ENCODE measurements at places on chromosomes 6 and 20.

- DNase-seq: peak; percentile 48
These were observed 26.3 kb upstream of the TFB1M start for GRCh38 chr6:155340464-155341129.

- DNase-seq: no peak
These were observed 37.6 kb downstream of the GPLD1 start for GRCh38 chr6:24451581-24452388.

GRCh38 chr6:6626187-6626586, 37.7 kb downstream of the LY86 start:
- no peak for DNase-seq

DNA sequence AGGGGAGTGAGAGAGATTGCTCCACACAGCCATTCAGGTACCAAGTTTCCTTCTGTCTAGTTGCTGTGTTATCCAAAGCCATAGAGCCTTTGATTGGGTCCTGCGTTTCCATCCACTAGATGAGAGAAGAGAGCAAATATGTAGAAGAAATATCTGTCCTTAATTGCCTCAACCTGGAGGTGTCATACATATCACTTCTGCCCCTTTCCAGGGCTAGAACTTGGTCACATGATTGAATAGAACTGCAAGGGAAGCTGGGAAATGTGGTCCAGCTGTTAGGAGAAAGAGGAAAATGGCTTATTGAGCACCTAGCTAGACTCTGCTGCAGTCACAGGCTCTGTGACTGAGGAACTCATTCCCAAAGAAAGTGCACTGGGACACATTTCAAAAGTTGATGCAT, 115.6 kb upstream of the JAG1 start:
- DNase-seq: no peak

GRCh38 chr6:105805501-105806023, 280.6 kb upstream of the PRDM1 start:
- DNase-seq: no peak

- DNase-seq: peak; percentile 31
These were observed 8.7 kb downstream of the CDS2 start for GRCh38 chr20:5135363-5136012.

DNA sequence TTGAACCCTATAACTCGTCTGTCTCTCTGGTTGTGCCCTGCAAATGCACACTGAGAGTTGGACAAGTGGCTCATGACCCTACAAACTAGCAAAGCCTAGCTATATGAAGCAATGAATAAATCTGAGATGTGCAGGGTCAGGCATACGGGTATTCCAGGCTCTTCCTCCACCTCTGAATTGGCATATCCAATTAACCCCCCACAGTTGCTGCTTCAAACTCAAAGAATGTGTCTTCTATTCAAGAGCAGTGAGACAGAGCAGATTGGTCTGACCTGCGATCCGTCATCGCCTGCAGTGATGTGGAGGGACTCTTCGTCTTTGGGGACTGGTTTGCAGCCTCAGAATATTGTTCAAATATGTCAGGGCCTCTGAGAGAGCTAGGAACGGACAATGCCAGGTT, 59.8 kb downstream of the LAMP5 start:
- DNase-seq: no peak

DNA sequence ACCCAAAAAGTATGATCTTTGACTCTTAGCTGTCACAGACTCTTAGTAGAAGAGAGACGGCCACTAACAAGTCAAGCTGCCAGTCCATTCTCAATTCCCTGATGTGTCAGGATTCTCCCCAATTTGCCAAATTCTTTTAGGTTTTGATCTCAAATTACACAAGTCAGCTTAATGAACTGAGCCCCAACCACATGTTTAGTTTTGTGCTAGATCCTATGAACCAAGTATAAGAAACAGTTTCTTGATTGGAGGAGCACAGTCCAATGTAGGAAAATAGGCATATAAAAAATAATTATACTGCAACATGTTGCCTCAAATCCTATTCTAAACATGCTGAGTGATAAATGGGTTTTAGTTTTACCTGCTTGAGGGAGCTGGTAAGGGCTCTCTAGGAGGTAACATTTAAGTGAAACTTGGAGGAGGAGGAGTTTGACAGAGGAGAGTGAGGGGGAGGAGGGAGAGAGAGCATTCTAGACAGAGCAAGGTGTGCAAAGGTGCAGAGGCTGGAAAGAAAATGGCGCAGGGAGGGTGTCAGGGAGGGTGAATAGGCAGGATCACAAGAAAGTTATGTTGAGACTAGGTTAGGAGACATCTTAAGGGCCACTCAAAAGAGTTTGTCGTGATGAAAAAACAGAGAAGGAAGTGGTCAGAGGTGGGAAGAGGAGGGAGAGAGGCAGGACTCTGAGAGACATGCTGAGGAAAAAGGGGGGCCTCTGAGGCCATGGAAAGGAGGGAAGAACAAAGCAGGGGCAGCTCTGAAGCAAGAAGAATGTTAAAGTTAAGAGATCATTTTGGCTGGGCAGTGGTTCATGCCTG, 22.8 kb upstream of the FAM83C start:
- peak; percentile 65 for DNase-seq

DNA sequence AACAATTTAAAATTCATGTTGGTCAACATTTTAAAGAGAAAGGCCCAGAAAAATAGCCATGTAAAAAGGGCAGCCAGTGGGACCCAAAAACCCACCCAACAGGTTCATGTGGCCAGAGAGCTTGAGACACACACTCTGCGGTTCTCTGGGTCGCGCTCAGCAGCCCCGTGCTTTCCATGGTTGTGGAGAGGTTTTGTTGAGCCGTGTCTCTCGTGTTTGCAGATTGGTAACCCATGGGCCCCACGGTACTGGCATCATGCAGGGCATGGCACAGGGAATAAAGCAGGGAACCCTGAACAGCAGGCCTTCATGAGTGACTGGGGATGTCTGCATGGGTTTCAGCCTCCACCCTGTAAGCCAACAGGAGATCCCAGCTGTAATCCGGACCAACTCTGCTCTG, 127.7 kb upstream of the CST7 start:
- no peak for DNase-seq

DNA sequence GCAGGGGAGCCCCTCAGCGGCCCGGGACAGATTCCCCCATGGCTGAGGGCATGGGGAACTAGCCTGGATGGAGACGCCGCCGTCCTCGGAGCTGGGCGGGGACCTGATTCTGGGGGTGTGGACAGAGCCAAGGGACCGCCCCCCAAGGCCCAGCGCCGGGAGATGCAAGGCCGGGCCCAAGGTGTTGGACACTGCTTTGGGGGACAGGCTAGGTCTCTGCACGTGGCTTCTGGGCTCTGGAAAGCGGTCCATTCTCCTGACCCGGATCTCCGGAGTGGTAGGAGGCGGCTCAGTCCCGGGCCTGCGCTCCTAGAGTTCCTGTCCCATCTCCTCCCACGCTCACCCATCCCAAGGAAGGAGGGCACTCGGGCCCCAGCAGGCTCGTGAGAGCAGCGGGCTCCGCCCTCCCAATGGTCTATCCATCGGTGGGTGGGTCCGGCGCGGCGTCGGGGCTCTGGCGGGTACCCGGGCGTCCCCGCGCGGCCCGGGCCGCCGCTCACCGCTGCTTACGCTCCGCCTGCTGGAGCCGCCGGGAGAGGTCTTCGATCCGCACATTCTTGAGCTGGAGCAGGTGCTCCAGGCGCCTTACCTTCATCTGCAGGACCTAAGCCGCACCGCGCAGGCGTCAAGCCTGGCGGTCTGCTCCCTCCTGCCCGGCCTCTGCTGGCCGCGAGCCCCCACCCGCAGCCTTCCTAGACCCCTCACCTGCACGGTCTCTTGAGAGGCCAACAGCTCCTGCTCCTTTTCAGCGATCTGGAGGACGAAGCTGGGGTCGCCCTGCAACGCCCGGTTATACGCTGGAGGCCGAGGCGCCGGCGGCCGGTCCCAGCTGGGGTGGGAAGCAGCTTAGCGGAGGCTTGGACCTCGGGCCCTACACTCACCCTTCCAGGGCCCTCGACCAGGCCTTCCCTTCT, 3.3 kb downstream of the SPEF1 start:
- peak; percentile 41 for DNase-seq

DNA sequence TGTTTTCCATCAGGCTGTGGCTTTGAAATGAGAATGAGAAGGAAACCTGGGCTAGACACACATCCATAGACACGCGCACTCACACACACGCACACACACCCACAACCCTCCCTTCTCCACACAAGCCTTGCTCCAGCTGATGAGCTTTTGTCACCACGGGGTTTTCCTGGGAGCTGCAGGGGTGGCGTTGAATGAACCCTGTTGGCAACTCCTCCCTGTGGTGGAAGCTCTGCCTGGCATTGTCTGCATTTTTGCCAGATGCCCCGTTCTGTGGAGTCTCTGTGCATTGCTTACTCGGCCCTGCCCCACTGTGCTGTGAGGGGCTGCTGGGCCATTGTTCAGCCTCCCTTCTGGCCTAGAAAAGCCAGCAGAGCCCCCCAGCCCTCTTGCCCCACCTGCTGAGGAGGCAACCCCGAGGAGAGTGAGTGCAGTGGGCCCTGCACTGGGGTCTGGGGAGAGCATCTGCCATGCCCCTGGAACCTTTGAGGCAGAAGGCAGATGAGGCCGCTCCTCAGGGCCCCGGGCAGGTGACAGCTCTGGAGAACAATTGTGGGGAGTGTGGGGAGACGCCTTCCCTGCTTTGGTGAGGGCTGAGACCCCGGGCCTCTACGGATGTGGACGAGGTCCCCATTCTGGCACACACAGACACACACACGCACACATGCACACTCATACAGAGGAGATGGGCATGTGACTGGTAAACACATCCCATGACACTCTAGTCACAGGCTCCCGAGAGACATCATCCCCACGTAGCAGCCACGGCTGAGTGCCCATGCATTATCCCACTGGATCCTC, 9.9 kb downstream of the ADIG start:
- DNase-seq: no peak

- no peak for DNase-seq
These were observed 41.7 kb upstream of the EMILIN3 start for GRCh38 chr20:41408156-41408794.

- DNase-seq: peak; percentile 65
These were observed 198.6 kb upstream of the SIM1 start for GRCh38 chr6:100663219-100663863.

DNA sequence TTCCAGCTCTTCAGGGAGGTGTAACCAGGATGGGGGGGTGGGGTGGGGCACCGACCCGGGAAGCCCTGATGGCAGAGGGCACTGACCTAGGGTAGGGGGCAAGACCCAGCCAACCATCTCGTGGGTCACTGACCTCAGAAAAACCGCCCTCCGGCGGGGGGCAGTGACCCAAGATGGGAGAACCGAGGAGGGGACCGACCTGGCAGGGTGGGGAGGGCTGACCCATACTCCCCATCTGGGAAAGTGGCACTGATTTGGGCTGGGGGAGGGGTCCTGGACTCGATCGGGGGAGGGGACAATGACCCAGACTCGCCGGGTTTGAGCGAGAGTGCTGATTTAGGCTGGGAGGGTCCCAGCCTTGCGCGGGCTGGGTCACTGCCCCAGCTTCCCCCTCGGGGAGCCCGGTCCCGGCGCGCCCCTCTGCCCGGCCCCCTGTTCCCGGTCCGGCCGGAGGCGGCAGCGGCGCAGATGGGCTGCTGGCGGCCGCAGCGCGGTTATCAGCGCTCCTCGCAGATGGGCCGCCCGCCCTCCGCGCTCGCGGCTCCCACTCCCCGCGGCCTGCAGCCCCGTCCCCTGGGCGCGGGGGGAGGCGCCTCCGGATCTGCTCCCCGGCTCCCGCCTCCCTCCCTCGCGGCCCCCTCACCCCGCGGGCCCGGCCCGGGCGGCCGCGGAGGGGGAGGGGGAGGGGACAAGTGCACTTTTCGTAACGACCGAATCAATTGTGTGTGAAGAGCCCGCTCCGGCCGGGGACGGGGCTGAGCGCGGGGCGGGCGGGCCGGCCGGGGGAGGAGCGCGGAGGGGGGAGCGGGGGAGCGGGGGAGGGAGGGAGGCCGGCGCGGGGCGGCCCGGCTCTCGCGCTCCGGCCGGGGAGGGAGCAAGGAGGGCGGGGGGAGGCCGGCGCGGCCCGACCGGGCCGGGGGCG, 2.2 kb downstream of the NOL4L start:
- DNase-seq: no peak

DNA sequence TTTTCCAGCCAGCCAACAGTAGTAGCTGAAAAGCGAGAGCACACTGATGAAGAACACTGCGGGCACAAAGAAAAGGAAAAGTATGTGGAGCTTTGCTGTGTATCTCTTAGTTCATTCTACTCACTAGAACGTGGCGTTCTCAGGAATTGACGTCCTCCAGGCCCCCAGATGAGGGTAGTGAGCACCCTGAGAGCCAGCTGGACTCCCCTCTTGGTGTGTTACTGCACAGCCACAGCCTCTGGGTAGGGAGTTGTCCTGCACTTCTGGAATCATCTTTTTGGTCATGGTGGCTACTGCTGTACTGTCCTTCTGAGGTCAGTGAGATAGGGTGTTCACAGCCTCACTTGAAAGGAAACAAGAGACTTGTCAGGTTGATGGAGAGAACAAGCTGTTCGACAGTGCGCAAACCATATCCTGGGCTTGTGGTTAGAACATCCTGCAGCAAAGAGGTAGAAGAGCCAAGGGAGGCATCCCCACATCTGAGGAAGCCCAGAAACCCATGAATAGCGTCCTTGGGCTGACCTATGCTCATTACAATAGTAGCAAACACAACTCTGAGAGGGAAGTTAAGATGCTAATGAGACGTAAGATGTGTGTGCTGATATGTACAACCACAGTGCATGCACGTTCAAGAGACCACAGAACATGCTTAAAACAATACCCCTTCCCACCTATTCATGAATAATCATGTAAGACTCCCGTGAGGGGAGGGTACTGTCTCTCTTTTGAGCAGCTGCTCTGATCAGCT, 14.6 kb upstream of the HLA-F start:
- DNase-seq: no peak

DNA sequence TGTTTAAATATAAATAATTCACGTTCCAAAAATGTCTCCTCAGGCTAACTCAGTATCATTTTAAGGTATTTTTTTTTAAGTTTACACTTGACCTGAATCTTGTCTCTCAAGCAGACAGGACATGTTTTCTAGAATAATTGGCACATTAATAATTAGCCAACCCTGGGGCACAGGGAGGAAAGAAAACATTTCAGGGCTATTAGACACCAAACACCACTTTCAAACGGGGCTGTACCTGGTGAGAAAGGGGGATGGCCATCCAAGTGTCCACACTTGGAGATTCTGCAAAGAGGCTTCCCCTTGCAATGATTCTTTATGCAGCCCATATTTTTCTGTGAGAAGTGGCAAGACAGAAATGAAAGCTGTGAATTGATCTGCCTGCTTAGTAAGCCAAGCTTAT, 560.8 kb downstream of the CD109 start:
- DNase-seq: no peak
